Inflammatory macrophage (primary cell): ENCODE measurements at places on chromosomes 16 and 17.
A peak's percentile ranks its signal among the peaks of the same experiment; 100 is the strongest.

- DNase-seq: no peak
Observed at GRCh38 chr16:78284957-78285434, 185.5 kb downstream of the WWOX start.

DNA sequence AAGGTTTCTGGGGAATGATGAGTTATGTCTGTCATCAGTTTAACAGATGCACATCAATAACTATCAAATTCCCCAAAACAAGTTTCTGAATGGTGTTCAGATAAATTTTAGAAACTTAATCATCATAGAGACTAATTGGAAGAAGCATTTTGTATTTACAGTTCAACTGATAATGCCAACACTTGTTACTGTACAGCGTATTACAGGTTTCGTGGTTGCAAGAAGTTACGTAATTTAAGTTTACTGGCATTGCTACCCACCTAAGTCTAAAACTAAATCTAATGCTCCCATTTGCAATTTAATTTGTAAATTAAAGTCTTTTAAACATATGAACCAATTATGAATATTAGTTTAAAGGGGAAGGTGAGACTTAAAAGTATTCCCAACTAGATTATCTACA is 3.0 kb downstream of the SRSF1 start:
- DNase-seq: no peak

DNA sequence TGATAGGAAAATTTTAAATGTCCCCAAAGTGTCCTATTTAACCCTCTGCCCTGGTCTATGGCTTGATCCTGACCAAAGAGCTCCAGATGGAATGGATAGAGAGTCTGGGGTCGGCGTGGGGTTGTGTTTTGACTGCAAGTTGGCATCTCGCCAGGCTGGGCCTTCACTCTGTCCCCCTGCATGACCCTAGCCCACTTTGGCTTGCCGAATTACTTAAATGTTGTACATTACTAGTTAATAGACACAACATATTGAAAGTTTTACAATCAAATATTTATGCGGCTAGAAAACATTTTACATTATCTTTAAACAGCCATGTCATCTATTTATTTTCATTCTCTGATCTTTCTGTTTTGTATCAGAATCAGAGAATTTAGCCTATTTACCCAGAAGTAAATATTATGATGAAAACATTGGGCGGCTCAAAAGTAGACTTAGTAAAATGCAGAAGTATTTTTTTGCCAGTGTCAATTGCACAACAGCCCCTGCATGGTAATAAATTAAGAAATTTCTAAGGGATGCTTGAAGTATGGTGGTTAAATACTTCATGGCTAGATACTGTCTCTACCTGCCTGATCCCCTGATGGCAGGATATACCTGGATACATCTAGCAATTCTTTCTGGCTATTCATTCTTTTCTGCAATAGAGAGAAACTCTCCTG is 18.8 kb upstream of the MYOCD start:
- DNase-seq: peak; percentile 9

DNA sequence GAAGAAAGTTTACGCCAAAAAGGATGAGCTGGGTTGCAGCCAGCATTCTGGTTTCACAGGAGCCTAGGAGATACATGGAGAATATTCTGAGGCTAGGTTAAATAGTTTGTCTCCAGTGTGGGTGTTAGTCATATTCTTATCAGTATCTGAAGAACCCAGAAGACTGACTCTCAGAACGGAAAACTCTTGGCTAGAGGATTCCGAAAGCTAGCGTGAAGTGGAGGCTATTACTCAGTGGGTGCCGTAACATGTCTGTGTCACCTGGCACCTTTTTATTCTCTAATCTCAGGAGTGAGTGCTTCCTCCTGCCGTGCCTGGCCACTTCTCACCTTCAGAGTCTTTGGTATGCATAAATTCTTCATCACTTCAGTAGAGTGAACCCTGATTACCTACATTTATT is 199.5 kb downstream of the WWOX start:
- DNase-seq: no peak

GRCh38 chr16:80968386-80969113 is 38.1 kb downstream of the CMC2 start:
- DNase-seq: no peak

DNA sequence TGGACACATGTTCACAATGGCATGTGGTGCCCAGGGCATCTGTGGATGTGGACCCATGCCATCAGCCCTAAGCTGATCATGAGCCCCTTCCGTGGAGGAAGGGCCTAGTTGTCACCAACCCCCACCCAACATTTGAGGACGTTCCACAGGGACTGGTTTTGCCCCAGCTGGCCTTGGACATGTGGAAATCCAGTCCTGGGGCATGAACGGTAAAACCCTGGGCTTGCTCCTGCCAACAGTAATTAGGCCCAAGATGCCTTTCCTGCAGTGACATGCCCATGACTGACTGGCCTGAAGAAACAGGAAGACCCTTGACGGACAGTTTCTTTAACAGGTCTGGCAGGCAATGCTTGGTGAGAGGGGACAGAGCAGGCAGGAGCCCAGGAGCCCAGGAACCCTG is 7.7 kb downstream of the TNS4 start:
- no peak for DNase-seq

GRCh38 chr16:314351-314750 is 31.4 kb downstream of the PDIA2 start:
- no peak for DNase-seq

- no peak for DNase-seq
Observed at GRCh38 chr16:61564716-61565115, 471.5 kb downstream of the CDH8 start.

DNA sequence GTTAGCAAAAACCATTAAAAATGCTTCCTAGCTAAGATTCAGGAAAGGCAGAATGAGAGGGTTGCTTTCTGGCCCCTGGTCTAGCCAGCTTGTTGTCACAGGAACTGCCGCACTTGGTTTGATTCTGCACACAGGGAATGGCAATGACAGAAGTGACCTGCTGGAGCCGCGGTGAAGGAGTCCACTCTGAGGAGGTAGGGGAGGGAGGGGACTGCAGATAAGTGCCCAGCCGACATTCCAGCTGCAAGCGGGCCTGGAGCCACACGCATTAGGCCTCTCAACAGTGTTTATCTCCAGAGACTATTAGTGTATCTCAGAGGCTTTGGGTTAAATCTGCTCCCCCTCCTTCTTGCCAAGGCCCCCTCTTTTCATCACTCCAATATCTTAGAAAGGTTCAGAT is 38.6 kb downstream of the CDRT15 start:
- DNase-seq: no peak

DNA sequence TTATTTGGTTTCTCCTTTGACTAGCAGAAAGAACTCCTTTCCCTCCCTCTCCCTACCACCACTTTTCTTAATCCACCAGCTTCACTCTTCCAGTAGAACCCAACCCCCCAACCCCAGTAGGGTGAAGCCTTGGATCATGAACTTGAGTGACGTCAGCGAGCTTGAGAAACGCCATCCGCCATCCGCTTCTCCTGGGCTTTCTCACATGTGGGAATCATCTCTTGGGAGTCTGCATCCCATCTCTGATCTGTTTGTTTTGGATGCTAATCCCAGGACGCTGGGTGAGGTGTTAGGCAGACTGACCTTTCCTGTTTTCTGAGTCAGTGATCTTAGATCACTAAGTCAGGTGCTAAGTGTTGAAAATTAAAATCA is 16.0 kb upstream of the SOX9 start:
- DNase-seq: no peak

DNA sequence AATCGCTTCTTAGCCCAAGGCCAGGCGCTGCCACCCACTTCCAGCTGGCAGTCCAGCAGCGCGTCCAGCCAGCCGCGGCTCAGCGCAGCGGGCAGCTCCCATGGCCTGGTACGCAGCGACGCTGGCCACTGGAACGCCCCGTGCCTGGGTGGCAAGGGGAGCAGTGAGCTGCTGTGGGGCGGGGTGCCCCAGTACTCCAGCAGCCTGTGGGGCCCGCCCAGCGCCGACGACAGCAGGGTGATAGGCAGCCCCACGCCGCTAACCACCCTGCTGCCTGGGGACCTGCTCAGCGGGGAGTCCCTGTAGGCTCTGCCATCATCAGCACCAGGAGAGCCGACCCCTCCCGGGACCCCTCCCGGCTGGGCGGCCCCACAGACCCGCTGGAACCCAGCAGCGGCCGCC is 24.0 kb downstream of the TMC6 start:
- no peak for DNase-seq

DNA sequence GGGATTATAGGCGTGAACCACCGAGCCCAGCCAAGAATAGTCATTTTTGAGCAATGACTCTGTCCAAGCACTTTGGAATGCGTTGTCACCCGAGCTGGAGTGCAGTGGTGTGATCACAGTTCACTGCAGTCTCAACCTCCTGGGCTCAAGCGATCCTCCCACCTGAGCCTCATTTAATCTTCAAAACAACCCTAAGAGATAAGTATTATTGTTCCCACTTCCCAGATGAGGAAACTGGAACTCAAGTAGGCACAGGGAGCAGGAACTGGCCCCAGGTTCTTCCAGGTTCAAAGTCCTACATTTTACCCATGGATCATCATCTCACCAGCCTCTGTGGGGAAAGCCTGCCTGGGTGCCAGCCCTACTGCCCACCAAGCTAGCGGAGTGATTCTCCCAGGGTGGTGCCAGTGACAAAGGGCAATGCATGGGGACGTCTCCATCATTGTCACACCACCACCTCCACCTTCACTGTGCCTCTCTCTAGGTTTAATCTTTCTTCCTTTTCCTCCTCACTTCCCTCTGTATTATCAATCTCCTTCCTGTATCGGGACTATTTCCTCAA is 11.3 kb upstream of the RNF157 start:
- DNase-seq: no peak

GRCh38 chr17:79993390-79994227 is 42.1 kb downstream of the TBC1D16 start:
- peak; percentile 64 for DNase-seq

DNA sequence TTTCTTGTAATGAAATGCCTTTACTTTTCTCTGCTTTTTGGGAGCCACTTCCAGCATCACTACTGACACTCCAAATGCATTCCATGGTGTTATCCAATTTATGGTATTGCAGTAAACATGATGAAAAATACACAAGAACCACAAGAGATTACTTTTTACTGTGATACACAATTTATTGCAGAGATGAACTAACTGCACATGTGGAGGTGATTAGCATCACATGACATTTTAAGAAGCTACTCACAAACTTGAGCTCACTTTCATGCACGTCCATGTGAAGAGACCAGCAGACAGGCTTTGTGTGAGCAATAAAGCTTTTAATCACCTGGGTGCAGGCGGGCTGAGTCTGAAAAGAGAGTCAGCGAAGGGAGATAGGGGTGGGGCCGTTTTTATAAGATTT is 780.5 kb upstream of the GOT2 start:
- no peak for DNase-seq

- DNase-seq: peak; percentile 45
Observed at GRCh38 chr17:80871341-80871740, 120.3 kb upstream of the CHMP6 start.

- no peak for DNase-seq
Observed at GRCh38 chr17:39813631-39814030, 50.5 kb downstream of the IKZF3 start.

DNA sequence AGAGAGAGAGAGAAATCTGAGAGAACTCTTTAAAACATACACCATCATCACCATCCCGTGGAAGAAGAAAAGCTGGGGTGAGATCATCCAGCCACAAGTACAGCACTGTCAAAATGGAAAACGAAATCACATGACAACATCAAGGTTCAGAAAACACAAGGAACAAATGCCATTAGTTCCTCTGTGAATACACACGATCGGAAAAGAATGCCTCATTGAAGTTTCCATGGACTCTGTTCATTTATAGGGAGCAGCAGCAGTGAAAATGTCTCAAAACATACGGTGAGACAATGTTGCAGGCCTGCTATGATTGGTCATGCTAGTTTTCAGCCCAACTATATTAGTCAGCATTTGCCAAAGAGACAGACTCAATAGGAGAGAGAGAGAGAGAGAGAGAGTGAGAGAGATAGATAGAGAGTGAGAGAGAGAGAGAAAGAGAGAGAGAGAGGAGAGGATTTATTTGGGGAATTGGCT is 4.4 kb downstream of the CFAP97D1 start:
- peak; percentile 22 for DNase-seq

GRCh38 chr17:66542967-66543520 is 240.6 kb downstream of the PRKCA start:
- DNase-seq: no peak

DNA sequence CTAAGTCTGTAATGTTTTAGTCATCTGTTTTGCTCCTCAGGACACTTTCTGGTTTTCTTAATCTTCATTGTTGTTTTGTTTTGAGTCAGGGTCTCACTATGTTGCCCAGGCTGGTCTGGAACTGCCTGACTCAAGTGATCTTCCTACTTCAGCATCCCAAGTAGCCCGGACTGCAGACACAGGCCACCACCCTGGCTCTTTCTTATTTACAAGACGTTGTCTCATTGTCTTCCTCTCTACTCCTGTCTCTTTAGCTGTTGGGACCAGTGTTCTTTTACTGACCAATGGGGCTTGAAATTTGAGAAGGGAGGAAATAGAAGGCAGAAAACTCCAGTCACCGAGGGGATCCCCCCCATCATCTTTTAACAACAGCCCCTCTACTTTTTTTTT is 1.2 kb downstream of the SCPEP1 start:
- no peak for DNase-seq

DNA sequence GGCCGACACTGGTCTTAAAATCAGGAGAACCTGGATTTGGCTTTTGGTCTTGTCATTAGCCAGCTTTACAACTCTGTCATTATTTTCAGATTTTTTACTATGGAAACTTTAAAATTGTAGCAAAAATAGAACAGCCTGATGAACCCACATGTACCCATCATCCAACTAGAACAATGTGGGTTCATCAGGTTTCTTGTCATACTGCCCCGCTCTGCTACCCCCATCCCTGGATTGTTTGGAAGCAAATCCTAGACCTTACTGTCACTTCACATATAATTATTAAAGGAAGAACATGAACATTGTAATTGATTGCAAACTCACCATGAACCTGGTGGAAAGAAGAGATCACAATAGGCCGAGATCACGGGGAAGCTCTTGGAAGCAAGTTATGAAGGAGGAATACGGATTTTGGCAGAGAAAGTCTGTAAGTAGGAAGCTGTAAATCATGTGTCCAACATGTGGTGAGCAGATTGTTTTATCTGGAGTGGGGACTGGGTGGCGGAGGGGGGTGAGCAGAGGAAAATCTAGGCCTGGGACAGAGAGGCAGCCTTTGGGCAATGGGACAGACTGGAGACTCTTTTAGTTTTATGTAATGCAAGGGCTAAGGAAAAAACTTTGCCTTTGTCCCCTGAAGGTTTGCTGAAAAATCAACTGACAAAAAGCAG is 67.0 kb downstream of the PITPNC1 start:
- no peak for DNase-seq

- peak; percentile 96 for DNase-seq
Observed at GRCh38 chr17:534071-534691, 180.5 kb downstream of the VPS53 start.

DNA sequence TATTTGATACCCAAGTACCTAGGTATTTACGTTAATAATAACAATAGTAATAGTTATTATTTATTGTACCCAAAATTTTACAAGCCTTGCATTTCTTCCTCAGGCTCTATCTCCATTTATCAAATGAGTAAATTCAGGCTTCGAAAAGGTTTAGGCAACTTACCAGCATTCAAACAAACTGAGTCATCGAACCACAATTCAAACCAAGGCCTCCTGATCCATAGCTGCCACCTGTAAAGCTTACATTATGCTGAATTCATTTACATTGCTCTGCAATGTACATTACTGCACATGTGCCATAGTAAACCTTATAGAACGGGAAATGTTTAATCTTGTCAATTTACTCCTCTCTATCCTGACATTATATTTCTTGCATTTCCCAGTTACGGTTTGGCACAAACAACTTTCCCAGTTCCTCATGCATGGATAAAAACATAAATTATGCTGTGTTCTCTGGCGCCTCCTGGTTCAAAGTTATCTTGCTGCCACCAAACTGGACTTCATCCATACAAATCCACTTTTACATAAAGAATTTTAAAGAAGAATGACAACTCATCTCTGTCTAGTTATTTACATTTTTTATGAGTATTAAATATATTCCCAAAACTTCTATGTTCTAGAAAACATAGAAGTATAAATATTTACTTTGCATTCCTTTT is 360.6 kb upstream of the SOX9 start:
- DNase-seq: no peak
